RWPE1 (cell line): ENCODE measurements at places on chromosomes 2 and 18.

DNA sequence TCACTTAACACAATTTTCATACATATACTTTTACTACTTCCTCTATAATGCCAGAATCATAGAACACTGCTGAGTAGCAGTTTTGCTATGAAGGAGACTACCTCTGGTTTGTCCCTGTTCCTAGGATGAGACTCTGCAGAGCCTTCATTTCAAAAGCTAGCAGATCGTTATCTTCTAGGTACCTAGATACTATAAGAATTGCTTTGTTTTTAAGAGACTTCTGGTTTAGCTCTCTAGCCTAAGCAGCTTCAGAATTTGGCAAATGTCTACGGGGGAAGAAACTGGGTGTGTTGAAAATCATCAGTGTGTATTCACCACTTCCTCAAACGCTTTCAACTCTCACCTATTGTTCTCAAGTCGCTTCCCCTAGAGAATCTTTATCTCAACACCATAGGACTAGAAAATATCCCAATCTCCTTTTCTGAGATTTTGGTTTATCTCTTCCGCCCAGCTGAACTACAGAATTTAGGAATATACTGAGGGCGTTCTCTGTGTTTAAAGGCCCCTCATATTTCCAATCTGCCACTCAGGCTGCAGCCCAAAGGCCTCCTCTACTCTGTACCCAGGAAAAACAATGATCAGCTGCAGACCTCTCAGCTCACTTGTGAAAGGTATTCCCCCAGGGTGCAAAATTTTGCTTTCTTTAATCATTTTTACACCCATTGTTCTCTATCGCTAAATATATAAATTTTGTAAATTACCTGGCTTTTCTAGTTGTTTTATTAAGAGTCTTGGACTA is 28.7 kb downstream of the SMAD2 start:
- no peak for DNase-seq

DNA sequence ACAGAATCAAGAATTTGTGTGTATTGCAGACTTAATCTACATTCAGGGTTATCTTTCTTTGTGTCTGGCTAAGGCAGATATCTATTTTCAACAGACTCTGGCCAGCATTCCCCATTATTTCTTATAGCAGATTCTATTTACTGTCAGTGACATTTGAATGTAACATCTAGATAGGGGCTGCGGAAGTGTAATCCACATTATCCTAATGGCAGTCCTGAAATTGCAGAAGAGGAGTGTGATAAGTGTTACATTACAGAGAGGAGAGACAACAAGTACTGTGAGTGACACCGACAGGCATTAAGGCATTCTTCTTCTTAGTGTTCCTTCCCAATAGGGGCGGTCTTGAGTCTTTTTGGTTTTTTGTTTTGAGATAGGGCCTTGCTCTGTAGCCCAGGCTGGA is 598.2 kb upstream of the NXPH2 start:
- DNase-seq, result no peak

- peak; percentile 48 for DNase-seq
These were observed 26.4 kb upstream of the TFPI start for GRCh38 chr2:187580462-187581124.

DNA sequence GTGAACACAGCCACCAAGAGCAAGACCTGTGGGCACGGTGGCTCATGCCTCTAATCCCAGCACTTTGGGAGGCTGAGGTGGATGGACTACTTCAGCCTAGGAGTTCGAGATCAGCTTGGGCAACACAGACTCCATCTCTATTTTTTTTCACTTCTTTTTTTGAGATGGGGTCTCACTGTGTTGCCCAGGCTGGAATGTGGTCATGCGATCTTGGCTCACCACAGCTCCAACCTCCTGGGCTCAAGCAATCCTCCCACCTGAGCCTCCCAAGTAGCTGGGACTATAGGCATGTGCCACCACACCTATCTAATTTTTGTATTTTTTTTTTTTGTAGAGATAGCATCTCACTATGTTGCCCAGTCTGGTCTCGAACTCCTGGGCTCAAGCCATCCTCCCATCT is 54.4 kb upstream of the SPRED2 start:
- DNase-seq, result no peak

- DNase-seq, result peak; percentile 17
These were observed 171.3 kb downstream of the LOXHD1 start for GRCh38 chr18:46485675-46486194.

GRCh38 chr2:24993406-24994145 is 21.8 kb upstream of the DNAJC27 start:
- no peak for DNase-seq

DNA sequence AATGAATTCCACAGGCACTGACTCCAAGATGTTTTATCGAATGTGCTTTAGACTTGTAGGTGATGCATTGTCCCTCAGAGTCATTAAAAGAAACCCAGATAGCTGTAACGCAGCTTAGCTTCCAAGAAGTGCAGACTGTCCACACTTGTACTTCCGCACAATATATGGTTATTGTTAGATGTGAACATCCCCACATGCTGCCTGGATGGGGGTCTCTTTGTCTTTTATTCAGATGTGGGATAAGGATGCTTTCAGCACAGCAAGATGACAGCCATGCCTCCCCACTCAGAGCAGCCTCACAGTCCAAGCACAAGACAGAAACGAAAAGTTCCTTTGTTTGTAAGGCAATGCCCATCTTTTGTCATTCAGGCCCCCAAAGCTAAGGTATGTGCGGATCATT is 416.6 kb downstream of the HRH4 start:
- DNase-seq, result no peak

GRCh38 chr2:222572264-222572721 is 83.6 kb downstream of the FARSB start:
- no peak for DNase-seq

DNA sequence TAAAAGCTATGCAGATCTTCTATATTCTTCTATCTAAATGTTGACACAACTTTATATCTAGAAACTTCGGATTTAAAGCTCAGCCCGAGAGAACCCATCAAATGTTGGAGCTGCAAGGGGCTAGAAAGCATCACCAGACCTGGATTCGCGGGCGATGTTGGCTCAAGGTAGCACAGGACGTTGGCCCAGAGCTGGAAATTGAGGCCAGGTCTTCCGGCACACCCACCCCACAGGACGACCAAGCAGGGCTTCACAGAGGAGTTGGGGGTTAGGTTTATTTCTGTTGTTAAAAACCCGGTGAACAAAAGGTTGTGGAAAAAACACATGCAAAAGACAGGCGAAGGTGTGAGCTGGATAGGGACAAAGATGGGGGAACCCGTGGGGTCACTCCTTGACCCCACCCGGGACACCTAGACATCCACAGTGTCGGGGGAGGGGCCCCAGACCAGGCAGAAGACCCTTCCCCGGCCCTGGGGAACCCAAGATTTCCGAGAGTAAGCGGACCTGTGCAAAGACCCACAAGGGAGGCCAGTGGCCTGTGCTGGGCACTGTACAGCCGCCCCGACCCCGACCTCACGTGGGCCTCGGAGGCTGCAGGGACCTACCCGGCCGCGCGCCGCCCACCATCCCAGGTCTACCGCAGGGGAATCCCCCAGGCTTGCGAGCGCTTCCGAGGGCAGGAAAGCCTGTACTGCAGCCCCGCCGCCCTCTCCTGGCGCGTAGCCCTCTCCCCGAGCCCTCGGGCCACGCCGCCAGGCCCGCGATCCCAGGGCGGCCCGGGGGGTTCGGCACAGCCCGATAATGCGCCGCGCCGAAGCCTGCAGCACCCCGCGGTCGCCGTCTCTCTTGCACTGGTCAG is 1.8 kb upstream of the AGBL5 start:
- peak; percentile 43 for DNase-seq

GRCh38 chr2:229564300-229564907 is 150.0 kb downstream of the DNER start:
- no peak for DNase-seq

- no peak for DNase-seq
These were observed 164.6 kb downstream of the CAMKMT start for GRCh38 chr2:44526352-44526751.

DNA sequence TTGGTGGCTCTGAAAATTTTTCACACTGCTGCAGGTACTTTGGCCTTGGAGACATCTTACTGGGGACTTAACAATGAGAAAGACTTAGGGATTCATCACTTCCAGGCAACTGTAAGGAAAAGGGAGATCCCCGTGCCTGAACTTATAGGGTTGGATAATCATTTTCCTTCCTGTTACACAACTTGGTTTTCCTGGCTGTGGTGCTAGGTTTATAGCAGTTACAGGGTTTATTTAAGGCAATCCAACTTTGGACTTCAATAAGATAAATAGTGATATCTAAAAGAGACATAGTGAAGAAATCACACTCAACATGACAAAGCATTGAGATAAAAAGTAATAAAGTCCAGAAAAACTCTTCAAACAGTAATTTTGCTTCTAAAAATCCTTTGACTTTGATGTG is 70.2 kb upstream of the RAPH1 start:
- no peak for DNase-seq
